ENCODE measurements at places on chromosomes 6 and 20. TPM values are rescaled to one million over a fixed set of nuclear protein-coding genes. Genes with fewer than 3 reads are reported as not detected.

The BPHL gene
- 9.7 TPM for polyA plus RNA-seq

The ID4 gene
- not detected for polyA plus RNA-seq

The SPAG4 gene
- polyA plus RNA-seq = 0.56 TPM

The PROKR2 gene
- not detected for polyA plus RNA-seq

The OXT gene
- polyA plus RNA-seq = 1.1 TPM

The XRN2 gene
- polyA plus RNA-seq = 61.2 TPM

The GJA1 gene
- not detected for polyA plus RNA-seq

The TRAM2 gene
- polyA plus RNA-seq = 7.0 TPM

The COL12A1 gene
- not detected for polyA plus RNA-seq

The SLC35D3 gene
- not detected for polyA plus RNA-seq

The WDR46 gene
- 81.6 TPM for polyA plus RNA-seq

The GNMT gene
- polyA plus RNA-seq = not detected

The ANKEF1 gene
- 2.0 TPM for polyA plus RNA-seq

The CUL7 gene
- polyA plus RNA-seq = 3.4 TPM

The CGA gene
- polyA plus RNA-seq = not detected

The BLCAP gene
- polyA plus RNA-seq = 56.1 TPM

The LIME1 gene
- polyA plus RNA-seq = 177 TPM

The MDFI gene
- not detected for polyA plus RNA-seq

The PNPLA1 gene
- not detected for polyA plus RNA-seq

The OR14J1 gene
- not detected for polyA plus RNA-seq

The MTFR2 gene
- polyA plus RNA-seq = 0.62 TPM

The USP49 gene
- polyA plus RNA-seq = 0.94 TPM

The NELFE gene
- polyA plus RNA-seq = 84.6 TPM

The BPI gene
- polyA plus RNA-seq = not detected

The LINC00237 gene
- not detected for polyA plus RNA-seq
